ENCODE measurements at places on chromosomes 6 and 20. TPM values are rescaled to one million over a fixed set of nuclear protein-coding genes. Genes with fewer than 3 reads are reported as not detected.

- DNase-seq = no peak
- no peaks in the 10 kb centered on the region for H3K4me1 ChIP-seq
- H3K36me3 ChIP-seq = no peaks in the 10 kb centered on the region
- H3K27ac ChIP-seq = no peak overlapping the region
These were observed 78.8 kb upstream of the DEFB112 start for GRCh38 chr6:50128420-50129005.

- H3K27ac ChIP-seq = no peak overlapping the region
- H3K36me3 ChIP-seq = no peaks in the 10 kb centered on the region
- DNase-seq = no peak
- H3K4me3 ChIP-seq = no peak overlapping the region
- no peaks in the 10 kb centered on the region for H3K4me1 ChIP-seq
These were observed 146.7 kb upstream of the DST start for GRCh38 chr6:56789342-56789741.

DNA sequence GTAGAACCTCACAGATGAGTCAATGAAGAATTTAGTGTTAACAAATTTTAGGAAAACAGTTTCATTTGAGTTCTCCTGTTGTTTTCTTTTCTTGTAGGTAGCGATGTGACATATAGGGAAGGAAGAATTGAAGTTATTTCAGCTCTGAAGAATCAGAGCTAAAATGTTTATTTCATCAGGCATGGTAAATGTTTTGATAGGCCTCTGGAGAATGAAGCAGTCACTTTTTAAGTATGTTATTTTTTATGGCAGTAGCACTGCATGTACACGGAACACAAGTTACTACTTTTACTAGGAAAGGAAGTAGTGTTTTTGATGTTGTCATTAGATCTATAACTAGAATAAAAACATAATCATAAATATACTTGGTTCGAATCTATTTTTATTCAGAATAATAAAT, 1357.3 kb upstream of the CITED2 start:
- no peaks in the 10 kb centered on the region for H3K36me3 ChIP-seq
- no peaks in the 10 kb centered on the region for H3K27me3 ChIP-seq
- DNase-seq = no peak
- no peak overlapping the region for H3K4me3 ChIP-seq
- H3K27ac ChIP-seq = no peak overlapping the region

- no peak overlapping the region for H3K27ac ChIP-seq
- no peaks in the 10 kb centered on the region for H3K27me3 ChIP-seq
- H3K4me1 ChIP-seq = peaks cover 20% of the 10 kb centered on the region
These were observed 61.7 kb downstream of the E2F3 start for GRCh38 chr6:20463396-20463795.

DNA sequence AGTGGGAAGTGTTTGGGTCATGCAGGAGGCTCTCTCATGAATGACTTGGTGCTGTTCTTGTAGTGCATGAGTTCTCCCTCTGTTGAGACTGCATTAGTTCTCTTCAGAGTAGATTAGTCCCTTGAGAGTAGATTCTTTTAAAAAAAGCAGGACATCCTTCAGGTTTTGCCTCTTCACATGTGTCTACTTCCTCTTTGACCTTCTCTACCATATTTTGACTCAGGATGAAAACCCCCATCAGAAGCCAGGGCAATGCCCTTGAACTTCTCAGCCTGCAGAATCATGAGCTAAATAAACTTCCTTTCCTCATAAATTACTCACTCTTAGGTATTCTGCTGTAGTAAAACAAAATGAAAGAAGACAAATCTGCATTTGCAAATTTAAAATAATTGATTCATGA, 170.3 kb downstream of the CD109 start:
- no peaks in the 10 kb centered on the region for H3K36me3 ChIP-seq
- no peak overlapping the region for H3K4me3 ChIP-seq
- DNase-seq = no peak
- peaks cover 9% of the 10 kb centered on the region for H3K27me3 ChIP-seq
- H3K4me1 ChIP-seq = no peaks in the 10 kb centered on the region

GRCh38 chr6:39049575-39050283, 1.1 kb downstream of the GLP1R start:
- H3K27me3 ChIP-seq = peaks cover 54% of the 10 kb centered on the region
- H3K27ac ChIP-seq = no peak overlapping the region
- H3K4me3 ChIP-seq = peak overlapping the region; percentile 66
- DNase-seq = no peak
- H3K4me1 ChIP-seq = peaks cover 13% of the 10 kb centered on the region

DNA sequence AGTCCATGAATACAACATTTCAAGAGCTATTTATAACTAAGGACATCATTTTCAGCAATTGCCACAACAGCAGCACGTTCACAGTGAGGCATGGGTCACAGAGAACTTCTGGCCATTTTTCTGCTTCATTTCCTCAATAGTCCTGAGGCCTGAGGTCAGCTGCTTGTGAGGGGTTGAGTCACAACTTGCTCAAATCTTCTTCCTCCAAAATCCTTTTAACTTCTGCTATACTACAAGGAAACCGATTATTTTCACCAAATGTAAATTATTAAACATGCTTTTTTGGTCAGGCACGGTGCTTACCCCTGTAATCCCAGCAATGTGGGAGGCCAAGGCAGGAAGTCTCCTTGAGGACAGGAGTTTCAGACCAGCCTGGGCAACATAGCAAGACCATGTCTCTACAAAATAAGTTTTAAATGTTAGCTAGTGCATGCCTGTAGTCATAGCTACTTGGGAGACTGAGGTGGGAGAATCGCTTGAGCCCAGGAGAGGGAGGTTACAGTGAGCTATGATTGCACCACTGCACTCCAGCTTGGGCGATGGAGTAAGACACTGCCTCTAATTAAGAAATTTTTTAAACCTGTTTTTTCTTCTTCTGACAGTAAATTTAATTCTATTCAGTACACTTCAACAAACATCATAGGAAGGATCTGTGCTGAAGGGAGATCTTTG, 11.1 kb upstream of the SLC16A10 start:
- peaks cover 22% of the 10 kb centered on the region for H3K27me3 ChIP-seq
- H3K27ac ChIP-seq = no peak overlapping the region
- no peak for DNase-seq
- no peak overlapping the region for H3K4me3 ChIP-seq
- H3K36me3 ChIP-seq = no peaks in the 10 kb centered on the region

- peaks cover 4% of the 10 kb centered on the region for H3K27me3 ChIP-seq
- peaks cover 3% of the 10 kb centered on the region for H3K4me1 ChIP-seq
- no peak overlapping the region for H3K27ac ChIP-seq
- no peaks in the 10 kb centered on the region for H3K36me3 ChIP-seq
These were observed 41.8 kb upstream of the GABRR1 start for GRCh38 chr6:89258912-89259311.

GRCh38 chr20:58645412-58645968, 5.6 kb upstream of the STX16 start:
- H3K36me3 ChIP-seq = no peaks in the 10 kb centered on the region
- no peak overlapping the region for H3K4me3 ChIP-seq
- peak; percentile 5 for DNase-seq
- no peak overlapping the region for H3K27ac ChIP-seq

- no peak for DNase-seq
- peaks cover 3% of the 10 kb centered on the region for H3K4me1 ChIP-seq
- H3K27ac ChIP-seq = no peak overlapping the region
These were observed 20.1 kb downstream of the SLCO4A1 start for GRCh38 chr20:62662422-62662821.

DNA sequence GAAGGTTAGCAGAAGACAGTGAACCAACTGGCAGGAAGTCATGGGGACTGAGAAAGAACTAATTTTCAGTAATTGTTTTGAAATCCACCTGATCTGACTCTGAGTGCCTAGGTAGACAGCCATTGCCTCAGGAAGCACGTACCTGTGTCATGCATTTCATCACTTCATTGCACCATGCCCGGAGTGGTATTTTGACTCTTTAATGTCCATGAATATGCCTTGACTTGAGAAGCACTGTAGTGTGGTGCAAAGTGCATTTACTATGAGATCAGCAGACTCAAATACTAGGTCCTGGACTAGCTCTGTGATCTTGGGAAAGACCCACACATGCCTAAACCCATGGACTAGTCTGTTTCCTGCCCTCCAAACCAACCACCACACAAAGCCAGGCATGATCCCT, 370.9 kb upstream of the MARCKS start:
- DNase-seq = no peak
- H3K27me3 ChIP-seq = no peaks in the 10 kb centered on the region

DNA sequence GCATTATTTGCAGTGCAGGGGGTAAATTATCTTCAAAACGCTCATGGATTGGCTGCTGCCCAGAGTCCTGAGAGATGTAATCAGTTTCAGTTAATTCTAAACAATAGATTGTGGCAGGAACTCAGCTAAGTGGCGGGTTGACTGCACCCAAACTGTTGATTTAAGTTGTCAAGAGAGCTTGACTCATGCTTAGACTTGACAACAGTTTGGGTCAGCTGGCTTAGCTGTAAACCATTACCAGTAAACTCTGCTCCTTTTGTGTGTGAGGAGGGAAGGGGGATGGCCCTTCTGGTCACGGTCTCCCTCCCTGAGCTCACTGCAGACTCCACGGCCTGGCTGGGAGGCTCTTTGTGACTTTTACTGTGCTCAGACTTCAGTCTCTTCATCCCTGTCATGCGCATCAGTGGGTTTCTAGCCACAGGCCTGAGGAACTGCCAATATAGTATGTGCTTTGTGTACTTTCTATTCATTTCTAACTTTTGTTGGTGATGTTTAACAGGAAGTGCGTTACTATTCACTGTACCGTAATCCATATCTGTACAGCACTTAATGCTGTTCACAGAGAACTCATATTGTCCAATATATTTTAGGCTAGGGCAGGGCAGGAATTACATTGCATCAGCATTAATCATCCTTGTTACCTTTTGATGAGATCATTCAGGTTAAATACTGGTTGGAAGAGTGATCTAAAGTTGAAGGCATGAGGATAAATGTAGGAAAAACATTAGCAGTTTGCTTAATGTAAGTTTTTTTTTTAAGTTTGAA, 488.3 kb downstream of the CDKAL1 start:
- no peak overlapping the region for H3K4me3 ChIP-seq
- no peaks in the 10 kb centered on the region for H3K27me3 ChIP-seq

DNA sequence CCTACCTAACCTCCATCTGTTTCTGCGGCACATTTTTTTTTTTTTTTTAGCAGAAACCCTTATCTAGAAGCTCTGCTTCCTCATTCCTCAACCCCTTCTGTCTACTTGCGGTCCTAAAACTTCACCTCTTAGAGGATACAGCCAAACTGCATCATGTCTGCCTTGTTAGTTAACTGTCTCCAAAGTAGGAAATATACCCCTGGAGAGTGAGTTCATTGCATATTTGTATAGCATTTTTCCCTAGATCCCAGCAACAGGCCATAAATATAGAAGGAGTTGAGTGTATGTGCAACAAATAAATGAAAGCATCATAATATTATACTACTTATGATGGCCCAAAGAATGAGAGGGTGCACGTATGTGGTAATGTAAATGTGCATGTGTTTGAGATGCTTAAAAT, 1288.6 kb upstream of the GJE1 start:
- H3K27me3 ChIP-seq = no peaks in the 10 kb centered on the region
- H3K36me3 ChIP-seq = no peaks in the 10 kb centered on the region
- no peak overlapping the region for H3K27ac ChIP-seq
- no peaks in the 10 kb centered on the region for H3K4me1 ChIP-seq

- no peak overlapping the region for H3K27ac ChIP-seq
- no peaks in the 10 kb centered on the region for H3K36me3 ChIP-seq
- H3K27me3 ChIP-seq = peaks cover 44% of the 10 kb centered on the region
- no peak overlapping the region for H3K4me3 ChIP-seq
- H3K4me1 ChIP-seq = no peaks in the 10 kb centered on the region
These were observed 61.0 kb downstream of the RNF182 start for GRCh38 chr6:13985663-13986325.

The METTL24 gene
- total RNA-seq = 0.55 TPM

The ZBTB12 gene
- total RNA-seq = 1.9 TPM

The SOX4 gene
- total RNA-seq = 0.78 TPM

The CDSN gene
- total RNA-seq = not detected

The CNR1 gene
- not detected for total RNA-seq

The CLPSL2 gene
- not detected for total RNA-seq

The ADTRP gene
- total RNA-seq = 1.9 TPM

Measured in activated naive CD8-positive, alpha-beta T cell treated with anti-CD3 and anti-CD28 coated beads, Interleukin-2, amount 10 ng/mL, durations not matched to agents 7 days and 5 days (primary cell).